Naive thymus-derived CD8-positive, alpha-beta T cell (primary cell): ENCODE measurements at places on chromosomes 1 and 21. TPM values are rescaled to one million over a fixed set of nuclear protein-coding genes. Genes with fewer than 3 reads are reported as not detected.

Gene GBP1
- 42.7 TPM for total RNA-seq

Gene GRIK1
- not detected for total RNA-seq

Gene PDZK1IP1
- not detected for total RNA-seq

Gene TMEM82
- not detected for total RNA-seq

Gene LRRC7
- 1.5 TPM for total RNA-seq
